ENCODE measurements at places on chromosomes 5 and 9.

DNA sequence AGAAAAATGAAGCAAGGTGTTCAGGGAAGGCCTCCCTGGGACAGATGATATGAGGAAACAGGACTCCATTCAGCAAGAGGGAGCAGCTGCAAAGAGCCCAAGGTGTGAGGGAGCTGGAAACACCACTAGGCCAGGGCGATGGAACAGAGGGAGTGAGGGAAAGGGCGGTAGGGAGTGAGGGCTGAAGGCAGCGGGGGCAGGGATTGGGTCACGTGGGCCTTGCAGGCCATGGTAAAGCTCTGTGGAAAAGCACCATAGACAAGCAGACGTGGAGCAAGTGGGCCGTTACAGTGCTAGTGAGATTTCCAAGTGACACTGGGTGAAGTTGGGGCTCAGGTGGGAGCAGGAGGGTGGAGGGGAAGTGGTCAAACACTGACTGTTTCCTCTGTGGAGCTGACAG is 10.8 kb upstream of the PRRC1 start:
- no peak for DNase-seq

DNA sequence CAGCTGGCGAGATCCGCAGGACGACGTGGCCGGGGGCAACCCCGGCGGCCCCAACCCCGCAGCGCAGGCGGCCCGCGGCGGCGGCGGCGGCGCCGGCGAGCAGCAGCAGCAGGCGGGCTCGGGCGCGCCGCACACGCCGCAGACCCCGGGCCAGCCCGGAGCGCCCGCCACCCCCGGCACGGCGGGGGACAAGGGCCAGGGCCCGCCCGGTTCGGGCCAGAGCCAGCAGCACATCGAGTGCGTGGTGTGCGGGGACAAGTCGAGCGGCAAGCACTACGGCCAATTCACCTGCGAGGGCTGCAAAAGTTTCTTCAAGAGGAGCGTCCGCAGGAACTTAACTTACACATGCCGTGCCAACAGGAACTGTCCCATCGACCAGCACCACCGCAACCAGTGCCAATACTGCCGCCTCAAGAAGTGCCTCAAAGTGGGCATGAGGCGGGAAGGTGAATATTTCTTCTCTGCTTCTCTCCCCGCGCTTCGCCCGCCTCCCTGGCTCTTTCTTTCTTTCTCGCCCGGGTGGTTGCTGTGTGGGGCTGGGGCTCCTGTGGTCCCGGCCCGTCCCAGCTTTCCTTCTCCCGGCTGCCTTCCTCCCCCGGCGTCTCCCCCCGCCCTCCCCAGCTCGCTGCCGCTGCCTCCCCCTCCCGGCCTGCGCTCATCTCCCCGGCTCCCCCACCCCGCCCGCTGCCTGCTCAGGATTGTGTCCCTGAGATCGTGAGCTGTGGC is 2.2 kb downstream of the NR2F1 start:
- no peak for DNase-seq

- DNase-seq, result no peak
Measured at GRCh38 chr9:107927276-107927675, 437.7 kb upstream of the KLF4 start.

DNA sequence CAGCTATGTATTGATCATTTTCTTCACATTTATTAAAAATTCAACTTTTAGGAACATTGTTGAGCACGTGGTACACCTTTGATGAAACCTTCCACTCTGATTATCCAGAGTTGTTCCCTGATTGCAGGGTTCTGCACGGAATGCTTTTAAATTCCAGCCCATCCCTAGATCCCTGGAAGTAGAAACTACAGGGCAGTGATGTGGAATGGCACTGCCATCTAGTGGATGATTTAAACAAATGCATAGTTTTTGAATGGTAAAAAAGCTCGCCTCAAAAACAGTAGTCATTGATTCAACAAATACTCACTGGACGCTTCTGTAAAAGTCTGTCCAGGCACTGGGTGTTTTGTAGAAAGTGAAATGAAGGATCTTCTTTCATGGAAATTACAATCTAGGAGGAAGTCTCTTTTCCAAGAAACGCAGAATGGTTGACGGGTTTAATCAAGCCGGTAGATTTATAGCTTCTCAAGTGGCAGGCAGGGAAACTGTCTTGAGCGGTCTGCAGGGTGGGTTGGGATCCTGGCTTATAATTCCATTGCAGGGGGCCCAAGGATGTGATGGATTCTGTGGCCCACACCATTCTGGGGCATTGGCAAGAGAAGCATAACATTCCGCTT is 118.4 kb downstream of the ARHGAP26 start:
- DNase-seq, result peak; percentile 57

GRCh38 chr5:154367101-154367500 is 78.7 kb upstream of the SAP30L start:
- no peak for DNase-seq
